Omental fat pad (tissue), 4 donors: ENCODE measurements at places on chromosomes 16 and 17. TPM values are rescaled to one million over a fixed set of nuclear protein-coding genes. Genes with fewer than 3 reads are reported as not detected.

The ABCC11 gene
- total RNA-seq, result 1.2 TPM

The LRRC46 gene
- total RNA-seq, result 0.24 TPM

The SLC5A2 gene
- not detected for total RNA-seq

The SYNGR3 gene
- total RNA-seq, result not detected

The USP36 gene
- 128 TPM for total RNA-seq

The CCL8 gene
- 3.4 TPM for total RNA-seq

The HS3ST6 gene
- total RNA-seq, result not detected

The NPIPA7 gene
- 21.2 TPM for total RNA-seq

GRCh38 chr16:13936596-13937081, 16.7 kb downstream of the ERCC4 start:
- no peak for DNase-seq

DNA sequence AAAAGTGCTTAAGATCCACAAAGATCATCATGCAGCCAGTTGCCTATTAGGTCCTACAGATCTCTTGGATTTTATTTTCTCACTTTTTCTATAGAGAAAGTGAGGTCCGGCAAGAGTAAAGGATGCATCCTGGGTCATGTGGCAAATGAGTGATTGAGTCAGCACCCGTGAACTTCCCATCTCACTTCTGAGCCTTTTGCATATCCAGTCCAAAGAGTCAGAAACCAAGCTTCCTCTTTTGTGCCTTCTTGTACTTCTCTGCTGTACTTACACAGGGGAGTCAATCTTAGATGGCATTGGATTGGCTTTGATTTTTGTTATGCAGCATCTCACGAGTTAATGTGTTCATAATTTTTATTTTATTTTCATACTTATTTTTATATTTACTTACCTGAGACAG, 114.2 kb upstream of the IRX5 start:
- no peak for DNase-seq

DNA sequence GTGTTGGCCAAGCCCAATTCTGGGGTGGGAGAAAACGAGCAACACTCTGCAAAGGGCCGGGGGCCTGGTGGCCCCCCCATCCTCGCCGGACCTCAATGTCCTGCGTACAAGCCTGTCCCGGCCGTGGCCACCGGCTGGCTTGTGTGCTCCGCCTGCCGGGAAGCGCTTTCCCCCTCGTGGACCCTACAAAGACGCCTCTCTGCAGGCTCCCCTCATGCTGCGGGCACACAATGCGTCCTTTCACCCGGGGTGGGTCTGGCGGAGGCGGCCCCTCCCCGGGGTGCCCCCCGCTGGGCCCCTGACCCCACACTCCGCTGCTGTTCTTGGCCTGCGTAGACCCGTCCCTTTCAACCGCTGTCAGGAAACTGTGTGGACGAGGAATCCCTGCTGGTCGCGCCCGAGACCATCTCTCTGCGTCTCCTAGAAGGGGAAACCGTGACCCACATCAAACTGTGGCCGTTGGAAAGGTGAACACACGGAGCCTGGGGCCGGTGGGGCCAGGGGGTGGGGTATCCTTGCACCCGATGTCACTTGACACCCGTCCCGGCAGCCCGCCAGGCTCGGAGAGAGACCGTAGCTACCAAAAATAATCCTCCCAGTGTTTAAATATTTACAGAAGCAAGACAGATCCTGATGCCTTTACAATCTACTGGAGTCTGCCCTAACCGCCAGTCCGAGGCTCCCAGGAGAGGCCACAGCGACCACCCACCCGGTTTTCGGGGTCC, 43.6 kb downstream of the TBC1D16 start:
- DNase-seq, result no peak

DNA sequence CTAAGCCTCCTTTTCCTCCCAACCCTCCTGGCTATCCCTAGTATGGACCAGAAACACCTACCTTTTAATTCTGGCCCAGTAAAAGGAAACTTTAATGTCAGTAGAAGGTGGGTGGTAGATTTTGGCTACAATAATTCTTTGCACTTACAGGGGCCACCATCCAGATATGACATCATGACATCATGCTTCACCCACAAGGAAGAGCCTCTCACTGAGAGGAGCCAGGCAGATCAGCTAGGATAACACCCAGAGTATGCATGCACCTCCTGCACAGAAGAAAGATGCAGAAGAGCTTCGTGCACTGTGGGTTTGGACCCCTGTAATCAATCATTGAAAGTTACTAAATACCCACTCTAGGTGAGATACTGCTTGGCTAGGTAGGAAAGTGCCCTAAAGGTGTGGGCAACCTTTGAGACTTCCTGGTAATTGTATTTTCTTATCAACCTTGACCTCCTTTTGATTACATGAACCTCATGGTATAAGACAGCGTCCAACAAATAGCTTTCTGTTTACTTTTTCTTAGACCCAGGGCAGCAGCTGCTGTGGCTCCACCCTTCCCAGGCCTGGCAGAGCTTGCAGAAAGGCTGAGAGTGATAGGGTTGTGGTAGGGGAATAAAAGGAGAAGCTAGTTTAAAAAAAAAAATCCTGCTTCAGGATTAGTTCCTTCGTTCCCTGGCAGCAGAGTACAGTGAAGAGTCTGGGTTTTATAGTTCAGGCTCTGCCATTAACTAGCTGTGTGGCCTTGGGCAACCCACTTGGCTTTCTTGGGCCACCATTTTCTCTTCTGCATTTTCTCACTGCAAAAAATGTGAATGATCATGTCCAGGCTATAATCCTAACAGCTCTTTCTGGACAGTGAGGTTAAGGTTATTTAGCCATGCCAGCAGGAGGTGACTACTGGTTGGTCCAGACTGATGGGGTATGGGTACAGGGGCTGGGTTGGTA, 6.2 kb downstream of the MAP3K14 start:
- no peak for DNase-seq

DNA sequence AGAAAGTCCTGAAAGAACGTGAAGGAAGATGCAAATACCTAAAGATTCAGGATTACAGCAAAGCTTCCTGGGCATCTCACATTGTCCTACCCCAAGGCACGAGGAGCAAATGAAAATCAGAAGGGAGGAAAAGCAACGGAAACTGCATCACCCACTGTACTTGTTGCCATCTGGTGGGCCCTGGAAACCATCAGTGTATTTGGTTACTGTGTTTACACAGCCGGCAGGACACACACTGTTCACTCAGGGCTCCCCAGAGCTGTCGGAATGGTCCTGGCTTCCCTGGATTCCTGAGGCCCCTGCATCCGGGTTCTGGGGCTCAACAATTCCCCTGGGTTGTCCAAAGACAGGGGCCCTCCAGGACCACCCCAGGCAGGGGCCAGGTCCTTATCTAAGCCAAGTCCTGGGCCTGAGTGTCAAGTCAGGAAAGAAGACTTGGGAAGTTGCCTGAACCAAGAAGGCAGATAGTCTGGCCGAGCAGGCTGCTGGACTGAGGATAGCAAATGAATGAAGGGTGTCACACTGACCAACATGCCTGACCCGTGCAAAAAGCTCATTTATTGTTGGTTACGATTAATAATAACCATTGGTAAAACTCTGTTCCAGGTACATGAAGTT, 52.8 kb downstream of the SOX9 start:
- no peak for DNase-seq

DNA sequence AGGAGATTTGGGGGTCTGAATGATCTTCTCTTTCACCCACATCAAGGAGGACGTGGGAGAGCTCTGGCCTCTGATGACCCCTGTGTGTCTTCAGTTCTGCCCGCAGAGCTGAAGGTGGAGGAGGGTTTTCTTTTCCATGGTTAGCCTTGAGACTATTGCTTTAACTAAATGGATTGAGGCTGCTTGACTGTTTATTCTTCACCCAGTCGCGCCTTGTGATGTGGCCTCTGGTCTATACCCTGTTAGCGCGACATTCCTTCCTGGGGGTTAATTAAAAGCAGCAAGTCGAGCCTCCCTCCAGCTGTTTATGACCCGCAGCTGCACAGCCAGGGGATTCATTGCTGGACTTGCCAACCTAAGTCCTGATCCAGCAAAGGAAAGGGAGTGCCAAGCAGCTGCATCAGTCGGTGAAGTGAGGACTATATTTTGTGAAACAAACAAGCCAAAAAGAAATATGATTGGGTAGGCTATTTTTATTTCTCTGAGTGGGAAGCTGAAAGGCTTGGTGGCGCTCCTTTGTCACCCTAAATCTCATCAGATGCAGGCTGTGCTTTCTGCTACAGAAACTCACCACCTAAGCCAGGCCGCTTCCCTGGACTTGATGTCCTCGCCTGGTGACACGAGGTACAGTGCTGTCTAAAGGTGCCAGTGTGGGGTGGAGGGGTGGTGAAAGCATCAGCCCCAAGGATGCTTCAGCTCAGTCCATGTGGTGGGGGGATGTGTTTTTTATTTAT, 11.0 kb upstream of the SEC14L1 start:
- no peak for DNase-seq

DNA sequence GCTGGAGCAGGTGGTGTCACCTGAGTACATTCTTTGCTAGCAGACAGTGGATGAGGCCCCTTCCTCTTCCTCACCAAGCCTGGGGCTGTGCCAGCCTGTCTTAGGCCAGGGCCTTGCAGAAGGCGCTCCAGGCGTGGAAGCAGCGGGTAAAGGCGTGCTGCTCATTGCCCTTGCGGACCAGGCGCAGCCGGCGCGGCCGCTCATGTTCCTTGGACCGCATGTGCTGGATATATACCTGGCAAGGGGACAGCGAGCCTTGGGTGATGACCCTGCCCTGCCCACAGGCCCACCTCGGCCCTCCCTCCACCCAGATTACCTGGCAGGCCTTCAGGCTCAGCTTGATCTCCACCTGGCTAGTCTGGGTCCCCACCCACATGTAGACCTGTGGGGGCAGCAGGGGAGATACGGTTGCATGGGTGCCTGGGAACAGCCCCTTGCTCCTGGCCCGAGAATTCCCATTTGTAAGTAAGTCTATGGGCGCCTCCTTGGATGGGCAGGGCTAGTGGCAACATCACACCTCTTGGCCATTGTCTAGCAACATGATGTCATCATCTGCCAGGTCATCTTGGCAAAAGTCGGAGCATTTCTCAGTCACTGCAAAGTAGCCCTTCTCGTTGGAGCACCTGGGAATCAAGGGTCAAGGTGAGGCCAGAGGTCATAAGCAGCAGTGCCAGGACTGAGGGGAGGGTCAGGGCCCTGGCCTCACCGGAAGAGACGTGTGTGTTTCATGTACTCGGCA, 13.3 kb downstream of the FLII start:
- DNase-seq, result no peak

DNA sequence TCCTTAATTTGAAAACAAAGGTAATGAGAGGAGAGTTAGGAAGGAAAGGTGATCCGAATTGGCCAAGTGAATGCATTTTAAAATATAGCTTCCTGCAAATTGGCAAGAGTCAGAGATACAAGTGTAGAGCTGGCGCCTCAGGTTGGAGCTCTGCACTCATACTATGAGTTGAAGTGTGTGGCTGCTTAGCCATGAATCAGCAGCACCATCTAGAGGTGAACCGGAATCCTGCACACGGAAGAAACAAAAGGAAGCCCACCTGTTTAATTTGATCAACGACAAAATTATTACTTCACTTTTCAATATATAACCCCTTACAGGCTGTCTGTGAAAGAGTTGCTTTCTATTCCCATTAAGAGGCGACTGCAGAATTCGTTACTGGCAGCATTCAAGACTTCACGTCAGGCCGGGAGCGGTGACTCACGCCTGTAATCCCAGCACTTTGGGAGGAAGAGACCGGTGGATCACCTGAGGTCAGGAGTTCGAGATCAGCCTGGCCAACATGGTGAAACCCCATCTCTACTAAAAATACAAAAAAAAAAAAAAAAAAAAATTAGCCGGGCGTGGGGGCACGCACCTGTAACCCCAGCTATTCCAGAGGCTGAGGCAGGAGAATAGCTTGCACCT, 1253.7 kb upstream of the CDH8 start:
- DNase-seq, result no peak

- DNase-seq, result no peak
These were observed 17.7 kb upstream of the PHAF1 start for GRCh38 chr16:67091906-67092566.

DNA sequence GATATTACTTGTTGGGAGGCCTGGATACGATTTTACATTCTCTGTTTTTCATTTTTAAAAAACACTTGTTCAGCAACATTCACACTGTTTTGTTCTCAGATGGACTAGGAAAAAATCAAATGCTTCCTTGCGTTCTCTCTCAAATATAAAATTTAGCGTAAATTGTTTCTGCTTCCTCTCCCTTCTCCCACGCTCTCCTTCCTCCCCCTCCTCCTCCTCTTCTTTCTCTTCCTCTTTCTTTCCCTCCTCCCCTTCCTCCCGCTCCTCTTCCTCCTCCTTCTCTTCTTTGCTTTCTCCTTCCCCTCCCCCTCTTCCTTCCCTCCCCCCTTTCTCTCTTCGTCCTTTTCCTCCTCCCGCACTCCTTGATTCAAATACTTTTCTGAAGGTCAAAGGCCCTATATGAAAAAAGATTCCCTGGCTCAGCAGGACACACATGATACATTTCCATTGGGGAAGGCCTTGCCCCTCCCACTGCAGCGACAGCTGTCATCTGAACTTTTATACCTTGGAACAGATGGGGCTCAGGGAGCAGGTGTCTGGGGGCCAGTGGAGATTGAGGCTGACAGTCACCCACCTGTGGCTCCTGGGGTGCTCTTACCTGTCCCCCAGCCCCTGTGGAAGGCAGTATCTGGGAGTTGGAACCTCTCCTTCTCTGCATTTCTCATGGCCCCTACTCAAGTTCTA, 99.4 kb upstream of the SDK2 start:
- no peak for DNase-seq

DNA sequence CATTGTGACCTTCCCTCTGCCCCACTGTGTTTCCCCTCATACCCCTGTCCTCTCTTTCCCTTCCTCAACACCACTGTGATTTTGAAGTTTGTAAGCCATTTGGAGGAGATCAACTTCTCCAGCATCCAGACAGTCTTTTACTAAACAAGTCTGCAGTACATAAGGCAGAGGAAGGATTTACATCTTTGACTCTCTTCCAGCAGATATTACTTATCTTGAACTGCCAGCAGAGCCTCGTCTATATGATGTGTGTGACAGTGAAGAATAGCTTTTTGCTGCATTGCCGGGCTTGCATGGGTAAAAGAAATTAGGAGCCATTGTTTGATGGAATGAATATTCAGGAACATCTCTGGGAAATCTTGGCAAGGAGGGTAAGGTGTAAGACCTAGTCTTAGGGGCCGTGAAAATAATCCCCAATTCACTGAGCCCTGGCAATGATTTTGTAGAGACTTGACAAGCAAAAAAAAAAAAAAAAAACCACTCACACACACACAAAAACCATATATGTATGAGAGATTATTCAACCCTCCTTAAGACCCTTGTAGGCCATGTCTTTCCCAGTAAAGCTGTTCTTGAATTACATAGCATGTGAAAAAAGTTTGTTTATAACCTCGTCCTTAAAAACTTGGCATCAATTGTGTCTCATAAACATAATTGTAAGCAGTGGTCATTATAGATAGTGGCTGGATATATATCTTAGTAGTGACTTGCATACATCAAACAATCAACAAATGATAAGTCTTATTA, 903.9 kb downstream of the CDH11 start:
- DNase-seq, result no peak

GRCh38 chr17:13027246-13027645, 9.4 kb upstream of the ELAC2 start:
- DNase-seq, result no peak

GRCh38 chr16:85394456-85395206, 218.5 kb upstream of the GSE1 start:
- peak; percentile 14 for DNase-seq
